ENCODE measurements at places on chromosomes 2 and 18.

DNA sequence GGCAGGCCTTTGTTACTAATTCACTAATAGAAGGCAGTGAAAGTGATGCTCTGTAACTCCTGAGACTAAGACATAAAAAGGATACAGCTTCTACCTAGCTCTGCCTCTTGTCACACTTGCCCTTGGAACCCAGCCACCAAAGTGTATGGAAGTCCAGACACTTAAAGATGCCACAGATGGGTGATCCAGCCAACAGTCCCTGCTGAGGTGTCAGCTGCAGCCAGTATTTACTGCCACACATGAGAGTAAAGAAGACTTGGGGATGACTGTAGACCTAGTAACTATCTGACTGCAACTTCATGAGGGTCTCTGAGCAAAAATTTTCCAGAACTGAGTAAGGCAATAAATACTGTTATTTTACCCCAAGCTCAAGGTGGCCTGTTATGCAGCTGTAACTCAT is 8.8 kb downstream of the IMMT start:
- DNase-seq = no peak

DNA sequence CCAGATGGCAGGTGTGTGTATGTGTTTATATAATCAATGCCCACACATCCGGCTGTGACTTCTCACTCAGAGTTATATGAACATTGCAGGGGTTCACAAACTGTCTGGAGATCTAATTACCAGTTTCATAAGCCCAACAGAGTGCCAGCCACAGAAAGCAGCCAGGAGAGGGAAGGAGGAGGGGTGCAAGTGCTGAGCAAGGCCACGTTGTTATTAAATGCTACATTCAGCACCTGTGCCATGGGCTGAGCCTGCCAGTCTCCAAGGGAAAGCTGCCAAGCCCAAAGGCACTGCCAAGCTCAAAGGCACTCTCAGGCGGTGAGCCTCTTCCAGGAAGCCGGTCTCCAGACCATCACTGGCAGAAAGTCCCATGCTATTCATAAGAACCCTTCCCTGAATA is 17.4 kb downstream of the XDH start:
- no peak for DNase-seq

DNA sequence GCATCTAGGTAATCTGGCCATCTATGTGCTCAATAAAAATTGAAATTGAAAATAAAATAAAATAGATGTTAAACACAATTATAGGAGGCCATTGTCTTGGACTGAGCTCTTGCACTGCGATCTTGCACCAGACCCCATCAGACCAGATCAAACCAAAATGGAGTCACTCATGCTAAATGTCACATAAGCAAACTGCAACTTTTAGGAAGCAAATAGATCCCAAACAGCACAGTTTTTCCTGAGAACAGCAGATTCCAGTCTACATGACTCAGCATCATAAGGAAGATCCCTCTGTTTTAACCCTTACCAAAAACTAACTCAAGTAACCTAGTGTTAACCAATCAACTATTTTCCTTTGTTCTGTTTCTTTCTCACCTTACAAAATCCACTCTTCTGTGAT is 57.7 kb upstream of the LRP1B start:
- no peak for DNase-seq

DNA sequence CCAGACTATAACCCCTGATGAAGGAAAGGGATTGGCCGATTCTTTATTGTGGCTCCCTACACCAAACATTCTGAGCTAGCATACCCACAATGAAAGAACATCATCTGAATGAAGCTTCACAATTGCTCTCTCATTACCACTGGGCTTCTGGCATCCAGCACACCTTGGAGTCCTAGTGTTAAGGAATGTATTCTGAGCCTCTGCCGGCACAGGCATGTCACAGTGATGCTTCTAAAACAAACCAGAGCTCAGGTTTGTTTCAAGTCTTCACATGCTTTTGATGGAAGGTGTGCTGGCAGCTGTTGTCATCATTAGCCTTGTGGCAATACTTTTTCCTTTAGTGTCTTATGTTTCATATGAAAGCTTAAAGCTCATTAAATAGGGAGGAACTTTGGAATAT is 76.3 kb upstream of the RBBP8 start:
- peak; percentile 70 for DNase-seq
